CD4-positive, alpha-beta T cell treated with Interleukin-17A for 4 hours (primary cell): ENCODE measurements at places on chromosomes 5 and 9.

- DNase-seq, result no peak
Observed at GRCh38 chr5:77990020-77990419, 213.9 kb upstream of the TBCA start.

DNA sequence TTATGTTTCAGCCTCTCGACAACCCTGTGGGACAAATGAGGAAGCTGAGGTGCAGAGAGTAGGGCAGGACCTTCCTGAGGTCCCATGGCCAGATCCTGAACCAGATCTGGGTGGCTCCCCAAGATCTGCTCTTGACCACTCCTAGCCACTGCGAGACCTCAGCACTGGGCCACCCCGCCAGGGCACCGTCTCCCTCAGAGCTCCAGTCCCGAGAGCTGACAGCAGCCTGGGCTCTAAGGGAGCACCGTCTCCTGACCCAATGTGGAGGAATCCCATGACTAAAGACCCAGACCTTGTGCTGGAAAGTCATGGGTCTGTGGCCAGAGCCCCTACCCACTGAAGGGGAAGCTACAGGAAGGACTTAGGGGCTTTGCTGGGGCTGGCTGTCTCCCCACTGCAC is 4.5 kb upstream of the LMX1B start:
- no peak for DNase-seq

DNA sequence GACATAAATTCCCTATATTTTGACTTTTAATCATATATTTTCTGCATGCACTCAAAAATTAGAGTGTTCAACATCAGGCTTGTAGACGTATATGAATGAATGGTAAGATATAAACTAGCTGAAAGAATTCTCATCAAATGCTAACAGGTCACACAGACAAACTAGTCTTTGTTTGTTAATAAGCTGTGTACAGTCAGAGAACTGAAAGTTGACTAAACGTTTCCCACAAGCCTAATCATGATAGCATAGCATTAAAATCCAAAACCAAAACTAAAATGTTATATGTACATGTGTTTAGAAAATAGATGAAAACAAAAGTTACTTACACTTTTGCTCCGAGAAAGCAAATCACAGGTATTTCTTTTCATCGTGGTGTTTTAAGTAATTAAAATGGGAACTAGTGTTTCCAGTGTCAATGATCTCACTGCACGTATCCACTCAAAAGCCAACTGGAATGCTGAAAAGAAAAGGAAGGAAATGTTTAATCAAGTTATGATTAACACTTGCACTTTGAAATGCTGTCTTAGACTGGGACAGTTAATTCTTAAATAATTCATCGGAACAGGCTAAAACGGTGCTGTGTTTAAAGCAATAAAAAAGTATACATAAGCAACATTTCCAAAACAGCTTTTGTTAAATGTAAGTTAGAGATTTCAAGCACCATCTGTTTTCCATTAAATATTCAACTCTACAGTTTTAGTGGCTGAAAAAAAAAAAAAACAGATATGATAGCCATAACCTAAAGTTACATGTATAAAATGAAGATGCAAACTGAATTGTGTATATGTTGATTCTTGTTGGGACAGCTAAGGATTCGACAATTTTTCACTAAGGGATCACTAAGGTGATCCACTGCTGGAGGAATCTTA is 291.9 kb upstream of the PDE4D start:
- DNase-seq, result no peak

GRCh38 chr9:98866435-98867102 is 59.1 kb downstream of the GALNT12 start:
- no peak for DNase-seq

DNA sequence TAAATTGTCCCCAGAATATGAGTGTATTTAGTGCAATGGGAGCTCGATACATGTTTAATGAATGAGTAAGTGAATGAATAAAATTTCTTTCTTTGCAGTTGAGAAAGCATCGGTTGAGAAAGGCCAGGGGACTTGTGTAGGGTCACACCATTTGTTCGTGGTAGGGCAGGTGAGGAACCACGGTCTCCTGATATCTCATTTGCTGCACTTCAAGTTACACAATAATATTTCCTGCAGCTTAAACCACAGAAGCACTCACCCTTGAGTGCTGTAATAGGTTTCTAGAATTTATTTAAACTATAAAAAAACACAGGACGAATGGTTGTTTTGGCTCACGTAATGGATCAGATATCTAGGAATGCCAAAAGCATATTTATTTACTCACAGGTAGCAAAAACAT is 429.8 kb downstream of the SPATA31D1 start:
- DNase-seq, result no peak

DNA sequence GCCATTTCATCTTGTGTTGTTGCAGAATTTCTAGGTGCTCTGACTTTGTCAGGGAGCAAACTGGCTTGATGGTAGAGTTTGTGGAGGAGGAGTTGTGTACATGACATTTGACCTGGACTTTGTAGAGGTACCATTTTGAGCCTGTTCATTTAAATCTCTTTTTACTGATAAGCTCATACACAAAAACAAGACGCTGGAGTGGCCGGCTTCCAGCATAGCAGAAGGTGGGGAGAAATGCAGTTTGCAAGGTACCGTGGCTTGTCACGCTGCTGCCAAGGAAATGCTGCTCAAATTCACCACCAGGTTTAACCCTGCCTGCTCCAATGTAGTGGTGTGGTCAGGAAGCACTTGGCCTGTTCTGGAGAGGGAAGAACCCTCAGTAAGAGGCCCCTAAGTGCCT is 18.9 kb upstream of the IQGAP2 start:
- peak; percentile 28 for DNase-seq

GRCh38 chr9:131302244-131303075 is 12.9 kb downstream of the PLPP7 start:
- no peak for DNase-seq

DNA sequence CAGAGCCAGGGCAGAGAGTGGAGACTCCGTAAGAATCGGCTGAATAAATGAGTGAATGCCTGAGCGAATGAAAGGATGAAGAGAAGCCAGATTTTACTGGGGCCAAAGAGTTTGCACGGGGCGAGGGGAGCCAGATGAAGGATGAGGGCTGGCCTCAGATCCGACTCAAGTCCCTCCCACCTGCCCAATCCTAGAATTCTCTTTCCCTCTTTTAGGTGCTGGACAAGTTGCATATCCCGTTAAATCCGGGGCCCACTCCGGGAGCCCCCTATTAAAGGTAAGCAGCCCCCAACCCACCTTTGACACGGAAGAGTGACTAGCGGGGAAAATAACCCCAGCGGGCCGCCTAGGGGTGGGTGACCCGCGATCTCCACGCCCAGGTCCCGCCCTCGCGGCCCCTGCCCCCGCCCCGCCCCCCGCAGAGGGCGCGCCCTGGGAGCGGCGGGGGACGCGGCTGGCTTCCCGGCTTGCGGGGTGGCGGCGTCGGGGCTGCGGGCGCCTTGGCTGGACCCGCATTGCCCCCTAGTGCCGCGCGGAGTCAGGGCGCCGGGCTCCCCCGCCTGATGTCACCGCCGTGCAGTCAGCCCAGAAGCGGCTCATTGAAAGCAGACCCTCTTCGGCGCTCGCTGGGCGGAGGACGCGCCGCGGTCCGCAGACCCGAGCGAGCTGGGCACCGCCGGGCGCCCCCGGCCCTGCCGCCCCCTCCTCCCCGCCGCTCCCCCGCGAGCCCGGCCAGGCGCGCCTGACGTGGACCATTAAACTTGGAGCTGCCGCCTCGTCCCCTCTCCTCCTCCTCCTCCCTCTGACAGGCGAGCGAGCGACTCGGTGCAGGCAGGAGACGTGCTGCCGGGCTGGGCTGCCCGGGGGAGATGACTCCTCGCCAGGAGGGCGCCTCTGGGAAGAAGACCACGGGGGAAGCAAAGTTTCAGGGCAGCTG is at the start of gene ADRA1B:
ADRA1B (plus strand) TSS at position 579 of the 937 bp plus-strand sequence. CDS start 424 bp downstream, outside the sequence.
- DNase-seq, result peak; percentile 33

- no peak for DNase-seq
Observed at GRCh38 chr9:123090956-123091355, 57.5 kb downstream of the GPR21 start.

DNA sequence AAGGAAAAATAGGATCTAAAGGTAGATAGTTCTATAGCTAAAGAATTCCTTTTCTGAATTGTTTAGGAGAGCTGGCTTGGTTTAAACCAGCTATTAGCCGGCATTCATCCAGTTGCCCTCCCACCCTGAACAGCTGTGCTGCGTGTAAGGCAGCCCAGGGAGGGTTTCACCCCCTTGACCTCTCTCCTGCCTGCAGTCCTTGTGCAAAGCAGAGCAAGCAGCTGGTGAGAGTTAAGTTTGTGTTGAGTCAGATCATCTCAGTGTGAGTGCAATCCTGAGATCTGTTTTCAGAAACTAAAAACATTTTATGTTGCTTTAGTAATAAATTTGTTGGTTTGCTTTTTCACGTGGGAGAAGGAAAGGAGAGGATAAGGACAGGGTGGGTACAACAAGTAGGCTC is 13.0 kb downstream of the SLC25A25 start:
- no peak for DNase-seq

DNA sequence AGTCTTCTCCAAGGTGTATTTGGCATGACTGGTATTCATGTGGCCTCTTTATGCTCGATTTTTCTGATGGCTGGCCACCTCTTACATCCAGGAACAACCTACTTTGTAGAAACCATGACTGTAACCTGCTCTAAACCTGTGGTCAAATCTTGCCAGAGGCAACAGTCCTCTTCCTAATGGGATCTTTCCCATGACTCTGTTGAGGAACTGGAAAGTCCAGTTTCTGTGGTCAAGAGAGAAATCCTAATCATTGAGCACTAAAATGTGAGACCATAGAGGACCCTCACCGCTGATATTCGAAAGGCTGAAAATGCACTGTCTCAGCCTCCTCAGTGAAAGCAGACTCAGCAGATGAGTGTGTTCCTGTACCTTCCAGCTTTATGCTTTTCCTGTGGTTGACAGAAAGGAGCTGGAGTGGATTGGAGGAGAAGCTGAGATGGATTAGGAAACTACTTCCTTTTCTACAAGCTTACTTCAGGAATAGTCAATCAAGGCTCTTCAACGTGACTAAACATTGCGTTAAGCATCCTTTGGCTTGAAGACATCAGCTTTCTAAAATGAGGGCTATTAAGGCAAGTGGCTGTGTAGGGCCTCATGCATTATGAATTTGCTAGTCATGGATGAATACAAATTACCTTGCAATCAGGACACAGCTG is 69.7 kb upstream of the DAPK1 start:
- no peak for DNase-seq

DNA sequence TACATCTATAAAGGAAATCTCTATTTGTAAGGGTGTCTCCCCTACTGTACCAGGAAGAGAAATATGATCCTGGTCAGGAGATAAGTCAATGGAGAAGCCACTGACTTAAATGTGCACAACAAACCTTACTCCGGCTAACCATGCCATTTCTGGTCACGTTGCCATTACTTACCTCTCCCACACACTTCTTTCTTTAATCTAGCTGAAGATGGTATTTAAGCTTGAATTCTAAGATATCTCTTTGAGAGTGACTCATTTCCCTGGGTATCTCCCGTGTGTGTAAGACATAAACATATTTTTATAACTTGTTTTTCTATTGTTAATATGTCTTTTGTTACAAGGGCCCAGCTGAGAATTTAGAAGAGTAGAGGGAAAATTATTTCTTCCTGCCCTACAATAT is 296.6 kb downstream of the SEMA5A start:
- no peak for DNase-seq

DNA sequence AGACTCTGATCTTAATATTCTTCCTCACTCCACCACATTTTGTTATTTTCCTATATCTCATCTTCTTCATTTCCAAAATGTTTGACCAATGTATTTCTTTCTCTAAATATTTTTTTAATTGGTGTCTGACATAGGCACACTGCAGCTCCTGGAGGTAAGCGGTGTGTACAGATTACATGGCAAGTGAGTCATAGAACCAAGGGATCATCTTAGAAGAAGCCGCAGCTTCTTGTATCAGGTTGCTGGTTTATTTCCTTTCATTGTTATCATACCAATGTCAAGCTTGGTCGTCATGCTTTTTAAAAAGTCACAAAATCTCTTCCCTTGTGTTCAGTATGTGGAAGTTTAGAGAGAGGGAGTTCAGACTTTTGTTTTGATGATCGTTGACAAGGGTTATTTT is 526.1 kb upstream of the CDH18 start:
- DNase-seq, result no peak

DNA sequence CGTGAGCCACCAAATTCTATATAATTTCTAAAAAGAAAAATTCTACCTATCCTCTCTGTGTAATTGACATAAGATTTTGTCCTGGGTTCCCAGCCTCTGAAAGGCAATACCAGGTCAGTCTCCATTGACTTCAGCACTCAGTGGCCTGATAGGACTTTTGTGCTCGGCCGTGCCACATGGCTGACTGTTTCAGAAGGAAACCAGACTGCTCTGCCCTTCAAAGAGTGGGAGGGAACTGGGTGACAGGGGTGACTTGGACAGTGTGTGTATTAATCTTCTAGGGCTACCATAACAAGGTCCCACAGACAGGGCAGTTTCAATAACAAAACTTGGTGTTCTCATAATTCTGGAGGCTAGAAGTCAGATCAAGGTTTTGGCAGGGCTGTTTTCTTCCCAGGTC is 43.0 kb downstream of the ARHGAP26 start:
- DNase-seq, result no peak

GRCh38 chr5:62581836-62582597 is 3.4 kb downstream of the LRRC70 start:
- DNase-seq, result no peak

- DNase-seq, result no peak
Observed at GRCh38 chr5:175457466-175457865, 13.5 kb upstream of the DRD1 start.

GRCh38 chr9:130128733-130129431 is 43.3 kb upstream of the NCS1 start:
- DNase-seq, result peak; percentile 62

GRCh38 chr5:56319526-56320181 is 86.5 kb upstream of the ANKRD55 start:
- DNase-seq, result no peak

- no peak for DNase-seq
Observed at GRCh38 chr9:69895185-69895584, 74.6 kb downstream of the CFAP95 start.

- no peak for DNase-seq
Observed at GRCh38 chr9:114460513-114461199, 44.6 kb downstream of the WHRN start.

GRCh38 chr9:71816916-71817451 is 48.7 kb upstream of the CEMIP2 start:
- DNase-seq, result peak; percentile 21

GRCh38 chr5:15500325-15501001 is 483 bp downstream of the FBXL7 start:
- DNase-seq, result no peak

- no peak for DNase-seq
Observed at GRCh38 chr5:127587246-127587917, 61.5 kb upstream of the CTXN3 start.

- no peak for DNase-seq
Observed at GRCh38 chr5:88675168-88675707, 207.7 kb downstream of the MEF2C start.

GRCh38 chr9:100848726-100849125 is 179.8 kb upstream of the PLPPR1 start:
- no peak for DNase-seq

DNA sequence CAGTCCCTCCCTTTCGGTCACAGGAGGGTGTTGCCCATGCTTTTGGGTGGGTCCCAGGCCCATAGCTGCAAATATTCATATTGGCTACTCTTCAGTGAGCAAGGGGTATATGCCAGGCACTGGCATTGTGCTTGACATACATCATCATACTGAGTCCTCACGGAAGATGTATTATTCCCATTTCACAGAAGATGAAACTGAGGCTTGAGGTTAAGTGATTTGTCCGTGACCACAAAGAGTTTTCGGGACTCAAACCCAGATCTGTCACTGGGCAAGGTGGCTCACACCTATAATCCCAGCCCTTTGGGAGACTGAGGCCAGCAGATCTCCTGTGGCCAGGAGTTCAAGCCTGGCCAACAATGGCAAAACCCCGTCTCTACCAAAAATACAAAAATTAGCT is 6.5 kb upstream of the FGFR4 start:
- DNase-seq, result no peak
